ENCODE measurements at places on chromosomes 7 and 10.

DNA sequence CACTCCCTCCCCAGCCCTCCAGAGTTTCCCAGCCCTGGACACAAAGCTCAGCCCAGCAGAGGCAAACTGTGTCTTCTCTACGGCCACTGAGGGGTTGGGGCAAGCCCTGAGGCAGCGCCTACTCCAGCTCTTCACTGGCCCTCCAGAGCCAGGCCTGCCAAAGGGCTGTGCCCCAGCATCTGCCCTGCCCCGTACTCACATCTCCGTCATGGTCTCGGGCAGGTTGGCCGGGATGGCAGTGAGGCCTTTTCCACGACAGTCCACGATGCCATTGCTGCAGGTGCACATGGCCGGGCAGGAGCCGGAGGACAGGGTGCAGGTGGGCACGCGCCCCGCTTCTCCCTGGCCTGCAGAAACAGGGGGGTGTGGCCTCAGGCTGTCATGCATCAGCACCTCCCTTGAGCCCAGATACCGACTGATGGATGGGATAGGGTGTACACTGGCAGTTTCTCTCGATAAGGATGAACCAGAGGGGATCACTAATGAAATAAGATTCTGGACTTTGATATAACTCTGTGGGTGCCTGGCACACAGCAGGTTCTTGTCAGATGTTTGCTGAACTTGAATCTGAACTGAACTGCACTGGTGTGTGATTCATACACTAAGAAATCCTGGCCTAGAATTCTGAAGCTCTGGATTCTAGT is 125.2 kb downstream of the SLIT1 start:
- DNase-seq = peak; percentile 9

DNA sequence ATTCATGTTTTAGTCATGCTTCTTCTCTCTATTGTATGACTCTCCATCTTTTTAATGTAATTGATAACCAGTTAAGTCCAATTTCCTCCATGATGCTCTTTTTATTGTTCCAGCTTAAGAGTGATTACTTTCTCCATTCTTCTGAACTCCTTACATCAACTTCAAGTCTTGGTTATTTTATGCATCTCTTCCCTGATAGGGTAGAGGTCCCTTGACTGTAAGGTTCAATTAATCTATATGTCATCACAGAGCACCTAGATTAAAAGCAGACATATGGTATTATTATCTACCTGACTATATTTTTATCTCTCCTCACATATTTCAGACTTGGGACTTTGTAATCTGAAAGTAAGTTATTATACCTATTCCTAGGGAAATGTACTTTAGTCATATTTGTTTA is 853.1 kb downstream of the REEP3 start:
- DNase-seq = no peak

GRCh38 chr7:50724526-50725520 is 57.9 kb downstream of the GRB10 start:
- DNase-seq = no peak

- DNase-seq = no peak
These were observed 17.0 kb downstream of the ABI1 start for GRCh38 chr10:26843736-26844135.

- no peak for DNase-seq
These were observed 170.5 kb downstream of the C1GALT1 start for GRCh38 chr7:7352845-7353244.

DNA sequence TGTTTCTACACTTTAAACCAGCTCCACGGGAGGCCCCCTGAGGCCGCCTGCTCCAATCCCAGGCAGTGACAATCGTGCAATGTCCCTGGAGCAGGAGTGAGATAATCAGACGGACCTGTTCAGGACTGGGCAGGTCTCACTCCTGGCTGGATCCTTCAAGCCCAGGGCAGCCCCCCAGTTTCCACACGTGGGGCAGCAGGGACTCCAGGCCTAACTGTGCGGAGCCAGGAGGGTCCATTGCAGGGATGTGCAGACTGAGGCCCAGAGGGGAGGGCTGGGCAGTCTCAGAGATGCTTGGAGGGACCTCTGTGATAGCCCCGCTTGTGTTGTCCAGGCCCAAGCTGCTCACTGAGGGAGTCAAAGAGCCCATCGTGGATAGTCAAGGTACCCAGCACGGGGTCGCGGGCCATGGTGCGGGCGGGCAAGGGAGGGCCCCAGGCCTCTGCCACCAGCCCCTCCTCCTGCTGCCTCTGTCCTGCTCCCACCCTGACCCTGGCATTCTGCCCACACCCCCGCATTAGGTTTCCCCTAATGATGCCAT is 110.5 kb upstream of the KCTD7 start:
- DNase-seq = no peak

DNA sequence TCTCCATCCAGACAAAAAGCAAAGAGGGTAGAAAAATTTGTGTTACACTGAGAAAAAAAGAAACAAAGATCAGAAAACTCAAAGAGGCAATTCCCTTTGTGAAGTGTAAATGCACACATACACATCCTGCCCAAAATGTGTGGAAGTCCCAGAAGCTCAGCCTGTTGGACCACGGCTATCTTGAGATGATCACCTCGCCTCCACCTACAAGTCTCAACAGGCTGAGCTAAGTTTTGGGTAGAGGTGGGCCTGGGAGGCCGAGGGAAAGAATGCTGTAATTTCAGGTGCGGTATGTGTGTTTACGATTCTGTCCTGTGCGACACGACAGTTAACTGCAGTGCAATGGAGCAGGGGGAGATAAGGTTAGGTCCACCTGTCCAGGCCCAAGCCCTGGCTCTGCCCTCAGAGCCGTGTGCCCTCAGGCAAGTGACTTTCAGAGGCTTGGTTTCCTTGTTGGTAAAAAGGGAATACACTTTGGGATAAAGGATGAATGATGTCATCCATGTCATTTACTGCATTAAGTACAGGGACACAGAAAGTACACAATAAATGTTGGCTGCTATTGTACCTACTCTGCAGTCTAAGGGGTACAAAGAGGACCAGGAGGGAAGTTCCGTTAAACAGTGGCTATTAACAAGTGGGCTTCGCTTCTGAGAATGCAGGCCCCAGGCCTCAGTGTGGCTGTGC is 67.3 kb downstream of the AFAP1L2 start:
- no peak for DNase-seq

GRCh38 chr10:128710098-128710797 is 584.0 kb upstream of the MKI67 start:
- no peak for DNase-seq

- DNase-seq = peak; percentile 7
These were observed 45.9 kb upstream of the OIT3 start for GRCh38 chr10:72847681-72848080.

DNA sequence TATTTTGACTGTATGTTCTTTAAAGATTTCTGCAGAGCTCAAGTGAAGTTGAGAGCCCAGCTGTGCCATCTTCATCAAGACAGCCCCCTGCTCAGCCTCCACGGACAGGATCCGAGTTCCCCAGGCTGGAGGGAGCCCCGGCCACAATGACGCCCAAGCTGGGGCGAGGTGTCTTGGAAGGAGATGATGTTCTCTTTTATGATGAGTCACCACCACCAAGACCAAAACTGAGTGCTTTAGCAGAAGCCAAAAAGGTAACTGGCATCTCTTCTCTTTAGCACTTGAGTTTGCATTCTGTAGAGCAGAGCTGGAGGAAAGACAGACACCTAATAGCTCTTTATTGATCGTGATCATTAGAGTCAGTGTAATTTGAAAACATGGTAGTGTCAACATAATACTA is 33.7 kb downstream of the MCM10 start:
- DNase-seq = peak; percentile 20

DNA sequence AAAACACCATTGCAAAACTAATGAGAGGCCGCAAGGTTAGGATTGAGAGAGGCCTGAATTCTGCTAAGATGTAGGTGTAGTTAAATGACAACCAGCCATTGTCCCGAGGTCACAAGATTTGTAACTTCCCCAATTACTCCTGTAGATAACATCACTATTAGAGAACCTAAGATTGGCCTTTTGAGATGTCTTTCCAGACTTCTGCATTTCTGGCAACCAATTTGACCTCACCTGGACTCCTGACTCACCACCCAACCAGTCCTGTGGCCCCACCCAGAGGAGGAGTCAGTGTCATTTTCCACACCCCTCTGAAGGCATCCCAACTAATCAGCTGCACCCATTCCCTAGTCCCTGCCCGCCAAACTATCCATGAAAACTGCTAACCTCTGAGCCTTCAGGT is 115.7 kb downstream of the PRKAG2 start:
- no peak for DNase-seq

GRCh38 chr7:31134246-31135188 is 82.4 kb downstream of the ADCYAP1R1 start:
- DNase-seq = peak; percentile 81

- DNase-seq = no peak
These were observed 138.9 kb downstream of the ARHGAP22 start for GRCh38 chr10:48465860-48466521.

GRCh38 chr10:14653271-14654161 is 121.2 kb downstream of the FAM107B start:
- DNase-seq = peak; percentile 89

DNA sequence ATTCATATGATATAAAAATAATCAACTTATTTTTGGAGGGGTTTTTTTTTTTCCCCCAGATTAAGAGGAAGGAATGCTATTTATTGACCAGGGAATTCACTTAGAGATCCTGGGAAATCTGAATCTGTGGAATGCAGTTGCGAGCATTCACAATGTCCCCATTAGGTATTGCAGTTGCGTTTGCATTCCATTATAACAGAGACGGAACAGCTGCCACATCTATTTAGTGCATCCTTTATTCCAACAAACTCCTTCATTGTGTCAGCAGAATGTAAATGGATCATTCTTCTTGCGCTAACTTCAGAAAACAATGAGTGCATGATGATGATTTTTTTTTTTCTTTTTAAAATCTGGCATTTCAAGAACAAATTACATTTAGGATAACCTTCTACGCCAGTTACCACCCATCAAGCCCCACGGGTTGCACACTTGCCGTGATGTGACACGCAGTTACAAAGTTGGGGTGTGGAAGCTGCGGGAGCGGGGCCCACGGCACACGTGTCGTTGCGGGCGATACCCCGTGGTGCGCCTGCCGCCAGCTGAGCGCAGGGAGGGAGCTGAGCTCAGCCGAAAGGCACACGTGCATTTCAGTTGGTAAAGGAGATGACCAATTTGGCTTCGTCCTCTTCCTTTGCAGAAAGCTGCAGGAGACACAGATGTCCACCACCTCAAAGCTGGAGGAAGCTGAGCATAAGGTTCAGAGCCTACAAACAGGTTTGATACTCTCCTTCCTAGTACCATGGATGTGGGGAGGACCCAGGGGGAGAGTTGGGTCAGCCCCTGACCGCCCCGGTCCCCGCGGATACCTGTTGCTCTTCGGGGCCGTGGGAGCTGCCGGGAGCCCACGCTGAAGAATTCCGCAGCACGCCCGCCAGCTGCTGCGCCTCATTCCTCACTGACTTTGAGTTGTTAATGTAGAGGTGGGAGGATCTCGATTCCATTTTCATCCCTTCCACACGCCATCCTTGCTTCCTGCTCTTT is 175.3 kb upstream of the SH2B2 start:
- DNase-seq = no peak

DNA sequence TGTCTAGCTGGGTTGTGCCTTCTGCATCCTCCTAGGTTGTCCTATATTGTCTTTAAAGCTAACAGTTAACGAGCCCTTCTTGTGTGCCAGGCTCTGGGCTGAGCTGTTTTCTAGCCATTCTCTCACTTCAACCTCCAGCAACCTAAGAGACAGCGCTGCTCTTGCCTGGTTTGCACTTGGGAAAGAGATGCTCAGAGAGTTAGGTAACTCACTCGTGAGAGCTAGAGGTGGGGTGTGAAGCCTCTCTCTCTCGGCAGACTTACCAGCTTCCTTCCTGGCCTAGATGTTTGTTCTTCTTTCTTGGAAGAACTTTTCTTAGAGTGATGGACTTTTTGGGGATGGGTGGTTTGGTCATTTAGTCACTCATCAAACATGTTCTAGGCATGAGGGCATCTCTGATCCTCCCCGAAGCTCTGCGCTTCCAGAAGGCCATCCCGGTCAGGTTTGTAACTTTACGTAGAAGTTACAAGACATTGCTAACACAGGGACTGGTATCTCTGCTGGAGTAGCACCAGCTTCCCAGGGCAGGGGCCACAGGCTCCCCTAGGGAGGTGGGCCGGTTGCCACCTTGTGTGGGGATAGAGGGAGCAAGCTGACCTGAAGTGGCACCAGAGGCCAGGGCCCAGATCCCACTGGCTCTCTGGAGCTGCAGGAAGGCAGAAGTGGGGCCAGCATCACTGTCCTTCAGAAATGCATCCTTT is 14.3 kb downstream of the TSPAN15 start:
- no peak for DNase-seq
